ENCODE measurements at places on chromosomes 2 and 18.

- DNase-seq, result no peak
Observed at GRCh38 chr2:175640655-175641054, 361.4 kb downstream of the LNPK start.

DNA sequence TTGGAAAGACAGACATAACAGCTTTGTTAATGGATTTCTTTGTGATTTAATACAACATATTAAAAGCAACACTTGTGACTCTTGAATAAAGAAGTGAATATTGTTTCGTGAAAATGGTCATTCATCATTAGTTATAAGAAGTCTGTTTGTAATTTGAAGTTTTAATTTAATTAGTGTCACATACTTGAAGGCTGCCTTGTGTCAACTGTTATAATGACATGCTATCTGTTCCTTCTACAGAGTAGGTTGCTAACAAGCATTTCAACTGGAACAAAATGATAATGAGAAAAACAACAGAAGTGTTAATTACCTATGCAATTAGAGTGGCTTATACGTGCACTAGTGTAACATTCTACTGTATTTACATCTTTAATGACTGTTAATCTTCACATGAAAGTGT is 624.7 kb downstream of the LRP1B start:
- no peak for DNase-seq

DNA sequence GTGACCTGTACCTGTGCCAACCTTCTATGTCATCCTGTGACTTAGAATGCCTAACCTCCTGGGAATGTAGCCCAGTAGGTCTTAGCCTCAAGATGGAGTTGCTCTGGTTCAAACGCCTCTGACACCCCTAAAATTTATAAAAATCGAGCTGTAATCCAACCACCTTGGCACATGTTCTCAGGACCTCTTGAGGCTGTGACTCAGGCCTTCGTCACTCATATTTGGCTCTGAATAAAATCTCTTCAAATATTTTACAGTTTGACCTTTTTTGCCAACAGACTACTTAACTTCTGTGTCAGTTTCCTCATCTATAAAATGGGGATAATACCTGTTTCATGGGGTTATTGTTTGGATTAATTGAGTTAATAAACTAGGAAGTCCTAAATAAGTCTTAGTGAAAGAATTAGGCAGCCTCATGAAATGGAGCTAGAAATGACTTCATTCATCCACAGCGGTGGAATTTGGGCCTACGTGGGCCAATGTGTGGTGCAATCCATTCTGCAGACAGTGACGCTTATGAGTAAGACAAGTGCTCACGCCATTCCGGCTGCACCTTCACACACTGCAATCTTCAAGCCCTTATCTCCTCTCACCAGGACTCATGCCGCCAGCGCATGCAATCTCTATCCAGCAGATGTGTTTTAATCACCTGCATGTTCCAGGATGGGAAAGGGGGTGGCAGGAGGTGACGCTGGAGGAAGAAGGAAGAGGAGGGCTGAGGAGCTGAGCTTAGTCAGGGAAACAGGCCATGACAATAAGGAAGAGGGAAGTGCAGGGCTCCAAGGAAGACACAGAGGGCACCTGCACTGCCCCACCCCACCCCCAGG is 2.0 kb upstream of the UBE2F start:
- no peak for DNase-seq

- no peak for DNase-seq
Observed at GRCh38 chr18:44556296-44556695, 124.4 kb upstream of the SETBP1 start.

GRCh38 chr18:63254716-63255399 is 64.7 kb downstream of the BCL2 start:
- DNase-seq, result no peak

DNA sequence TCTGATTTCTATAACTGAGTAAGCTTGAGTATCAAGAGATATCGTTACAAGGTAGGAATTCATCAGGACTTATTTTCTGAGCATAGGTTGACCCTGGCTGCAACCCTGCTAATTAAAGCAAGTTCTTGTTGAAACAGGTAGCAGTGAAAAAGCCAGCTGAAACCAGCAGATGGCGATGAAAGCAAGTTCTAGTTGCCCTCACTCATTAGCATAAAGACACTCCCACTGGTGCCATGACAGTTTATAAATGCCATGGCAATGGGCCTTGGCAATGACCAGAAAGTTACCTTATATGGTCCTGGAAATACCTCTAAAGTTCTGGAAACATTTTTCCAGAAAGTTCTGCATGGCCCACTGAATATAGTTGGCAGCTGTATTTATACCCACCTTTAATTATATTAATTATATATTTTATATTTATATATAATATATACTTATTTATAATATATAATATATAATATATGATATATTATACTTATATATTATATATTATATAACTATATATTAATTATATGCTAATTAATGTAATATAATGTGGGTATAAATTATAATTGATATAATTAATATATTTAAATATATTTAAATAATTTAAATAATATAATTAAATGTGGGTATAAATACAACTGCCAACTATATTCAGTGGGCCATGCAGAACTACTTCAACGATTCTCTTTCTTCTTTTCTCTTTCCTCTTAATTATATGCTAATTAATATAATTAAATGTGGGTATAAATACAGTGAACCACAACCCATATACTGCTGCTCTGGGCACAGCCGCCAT is 188.0 kb downstream of the CDH7 start:
- peak; percentile 26 for DNase-seq

All from NCI-H1105 (cell line).